ENCODE measurements at places on chromosomes 4 and X.

- no peak for DNase-seq
Observed at GRCh38 chrX:149527705-149528104, 13.1 kb upstream of the EOLA1 start.

GRCh38 chrX:129654652-129655546 is at the start of gene APLN:
Gene APLN (minus strand): TSS chrX:129654956. CDS start chrX:129654630, 326 bp downstream.
- DNase-seq: no peak

DNA sequence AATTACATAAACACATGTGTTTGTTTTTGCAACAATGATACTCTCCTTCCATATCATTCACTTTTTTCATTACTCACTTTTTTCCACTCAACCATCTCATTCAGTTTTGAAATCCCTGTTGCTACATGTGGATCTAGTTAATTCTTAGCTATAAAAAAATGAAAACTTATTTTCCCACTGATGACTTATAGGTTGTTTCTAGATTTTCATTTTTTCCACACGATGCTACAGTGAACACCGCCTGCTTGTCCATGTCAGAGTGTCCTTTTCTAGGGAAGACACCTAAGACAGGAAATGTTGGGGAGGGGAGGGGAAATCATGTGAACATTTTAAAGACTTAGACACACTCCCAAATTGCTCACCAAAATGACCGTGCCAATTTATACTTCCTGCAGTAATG is 70.2 kb downstream of the SUPT20HL2 start:
- DNase-seq: no peak

DNA sequence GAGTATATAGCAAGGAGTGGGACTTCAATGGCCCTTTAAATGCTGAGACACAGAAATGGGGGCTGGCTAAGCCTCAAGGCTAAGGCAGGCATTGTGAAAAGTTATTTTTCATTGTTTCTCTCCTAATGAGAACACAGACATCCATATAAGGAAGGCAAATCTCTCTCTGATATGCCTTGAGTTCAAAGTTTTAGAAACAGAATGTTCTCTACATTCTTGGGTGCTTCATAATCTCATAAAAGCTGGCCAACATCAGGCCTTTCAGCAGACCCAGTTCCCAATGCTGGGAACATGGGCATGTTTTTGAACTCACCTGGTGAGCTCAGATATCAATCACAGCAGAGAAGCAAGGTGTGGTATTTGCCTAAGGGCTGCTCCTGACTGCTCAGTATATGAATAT is 19.4 kb upstream of the RAB40A start:
- no peak for DNase-seq

DNA sequence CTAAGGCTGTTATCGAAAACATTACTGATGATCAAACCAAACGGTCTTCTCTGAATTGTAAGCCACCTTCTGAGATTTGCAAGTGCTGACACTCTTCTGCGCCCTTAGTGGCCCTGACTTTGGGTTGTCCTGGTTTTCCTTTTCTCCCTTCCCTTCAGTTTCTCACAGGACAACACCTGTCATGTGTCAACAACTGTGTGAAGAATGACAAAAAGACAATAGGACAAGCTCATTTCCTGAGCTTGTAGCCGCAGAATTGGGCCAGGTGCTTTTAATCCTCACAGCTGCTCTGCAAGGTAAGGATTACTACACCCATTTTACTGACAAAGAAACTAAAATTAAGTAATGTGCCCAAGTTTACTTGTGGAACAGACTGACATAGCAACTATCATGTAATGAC is 44.9 kb upstream of the TXK start:
- no peak for DNase-seq

- no peak for DNase-seq
Observed at GRCh38 chr4:21641696-21642095, 306.9 kb downstream of the KCNIP4 start.

DNA sequence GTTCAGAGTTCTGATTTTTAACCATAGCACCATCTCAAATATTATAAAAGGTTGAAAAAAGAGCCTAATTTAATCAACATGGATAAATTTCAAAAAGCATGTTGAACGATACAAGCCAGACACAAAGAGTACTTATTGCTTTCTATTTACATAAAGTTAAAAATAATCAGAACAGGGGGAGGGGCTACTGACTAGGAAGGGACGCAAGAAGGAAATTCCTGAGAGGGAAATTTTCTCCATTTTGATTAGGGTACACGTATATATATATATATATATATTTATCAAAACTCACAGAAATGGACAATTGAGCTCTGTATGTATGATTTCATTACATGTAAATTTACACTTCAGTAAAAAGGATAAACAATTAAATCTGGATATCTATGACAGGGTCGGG is 482 bp upstream of the MBTPS2 start:
- DNase-seq: no peak

GRCh38 chr4:164439037-164439436 is 314.9 kb upstream of the SMIM31 start:
- no peak for DNase-seq

GRCh38 chrX:115652221-115652620 is 91.2 kb downstream of the PLS3 start:
- DNase-seq: no peak

- no peak for DNase-seq
Observed at GRCh38 chr4:61203436-61203790, 3.3 kb downstream of the ADGRL3 start.

DNA sequence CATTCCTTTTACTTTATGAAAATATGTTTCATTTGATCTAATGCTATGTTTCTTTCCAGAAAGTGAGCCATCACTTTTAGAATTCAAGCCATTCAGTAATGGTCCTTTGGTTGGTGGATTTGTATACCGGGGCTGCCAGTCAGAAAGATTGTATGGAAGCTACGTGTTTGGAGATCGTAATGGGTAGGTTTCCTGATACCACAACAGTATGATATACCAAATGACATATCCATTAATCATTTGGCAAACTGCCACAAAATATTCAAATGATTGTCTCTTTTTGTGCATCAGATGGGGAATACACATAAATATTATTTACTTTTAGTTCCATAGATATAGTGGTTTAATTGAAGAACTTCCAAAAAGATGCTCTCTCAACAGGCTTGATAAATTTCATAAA is 68.2 kb downstream of the HHIP start:
- no peak for DNase-seq

DNA sequence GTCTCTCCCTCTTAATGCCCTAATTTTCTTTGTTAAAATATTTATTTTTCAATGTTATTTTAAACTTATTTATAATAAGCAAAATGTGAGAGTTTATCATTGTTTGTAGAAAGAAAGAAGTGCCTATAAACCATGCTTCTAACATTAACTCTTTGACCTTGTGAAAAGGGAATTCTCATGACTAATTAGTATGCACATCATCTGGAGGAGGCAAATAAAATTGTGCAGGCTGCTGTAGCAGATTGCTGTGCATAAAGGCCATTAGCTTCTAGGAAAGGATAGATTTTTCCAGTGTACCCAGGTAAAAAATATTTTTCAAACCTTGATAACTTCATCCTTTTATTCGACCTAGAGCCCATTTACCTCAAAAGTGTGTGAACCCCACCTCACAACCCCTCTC is 84.6 kb upstream of the GUCY1A1 start:
- no peak for DNase-seq
